Type B pancreatic cell (in vitro differentiated cells): ENCODE measurements at places on chromosomes 3 and 15. TPM values are rescaled to one million over a fixed set of nuclear protein-coding genes. Genes with fewer than 3 reads are reported as not detected.

DNA sequence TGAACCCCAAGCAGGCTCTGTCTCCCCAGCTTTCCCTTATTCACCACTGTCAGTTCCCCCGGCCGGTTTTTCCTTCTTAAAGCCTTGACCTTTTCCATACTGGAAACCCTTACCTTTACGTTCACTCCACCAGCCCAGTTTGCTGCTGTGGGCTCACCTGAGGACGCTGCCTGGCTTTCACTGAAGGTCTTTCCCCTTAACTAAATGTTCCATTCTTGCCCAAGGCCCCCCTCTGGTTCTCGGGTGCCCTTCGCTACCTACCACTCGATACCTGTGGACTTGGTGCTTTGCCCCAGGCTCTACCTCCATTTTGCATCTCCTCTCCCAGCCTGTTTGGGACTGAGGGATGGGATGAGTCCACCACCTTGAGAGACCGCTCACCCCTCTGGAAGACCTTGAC is 851 bp downstream of the AP2M1 start:
- no peak for DNase-seq

DNA sequence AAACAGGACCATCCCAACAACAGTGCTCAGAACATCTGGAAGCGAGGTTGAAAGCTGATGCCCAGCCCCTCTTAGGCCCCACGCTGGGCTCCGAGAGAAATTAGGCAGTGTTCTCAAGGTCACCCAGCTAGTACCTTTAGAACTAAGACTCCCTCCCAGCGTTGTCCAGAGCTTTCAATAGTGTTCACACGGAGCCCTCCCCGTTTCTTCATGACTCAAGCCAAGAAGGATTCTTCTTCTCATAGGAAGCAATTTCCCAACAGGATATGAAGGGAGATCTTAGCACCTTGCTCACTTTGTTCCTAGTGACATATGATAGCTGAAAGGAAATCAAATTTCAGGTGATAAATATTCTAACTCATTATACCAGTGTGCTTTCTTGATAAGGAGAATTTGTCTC is 244.2 kb upstream of the ST8SIA2 start:
- DNase-seq = no peak

GRCh38 chr3:167930453-167930852 is 165.3 kb downstream of the GOLIM4 start:
- no peak for DNase-seq

- DNase-seq = no peak
Observed at GRCh38 chr15:51680321-51680720, 982 bp upstream of the SCG3 start.

- DNase-seq = peak; percentile 77
Observed at GRCh38 chr3:42190701-42191442, 75.1 kb downstream of the CCK start.

- DNase-seq = no peak
Observed at GRCh38 chr3:139554628-139555027, 15.1 kb upstream of the RBP1 start.

GRCh38 chr15:37880009-37880834 is 54.2 kb upstream of the TMCO5A start:
- no peak for DNase-seq

DNA sequence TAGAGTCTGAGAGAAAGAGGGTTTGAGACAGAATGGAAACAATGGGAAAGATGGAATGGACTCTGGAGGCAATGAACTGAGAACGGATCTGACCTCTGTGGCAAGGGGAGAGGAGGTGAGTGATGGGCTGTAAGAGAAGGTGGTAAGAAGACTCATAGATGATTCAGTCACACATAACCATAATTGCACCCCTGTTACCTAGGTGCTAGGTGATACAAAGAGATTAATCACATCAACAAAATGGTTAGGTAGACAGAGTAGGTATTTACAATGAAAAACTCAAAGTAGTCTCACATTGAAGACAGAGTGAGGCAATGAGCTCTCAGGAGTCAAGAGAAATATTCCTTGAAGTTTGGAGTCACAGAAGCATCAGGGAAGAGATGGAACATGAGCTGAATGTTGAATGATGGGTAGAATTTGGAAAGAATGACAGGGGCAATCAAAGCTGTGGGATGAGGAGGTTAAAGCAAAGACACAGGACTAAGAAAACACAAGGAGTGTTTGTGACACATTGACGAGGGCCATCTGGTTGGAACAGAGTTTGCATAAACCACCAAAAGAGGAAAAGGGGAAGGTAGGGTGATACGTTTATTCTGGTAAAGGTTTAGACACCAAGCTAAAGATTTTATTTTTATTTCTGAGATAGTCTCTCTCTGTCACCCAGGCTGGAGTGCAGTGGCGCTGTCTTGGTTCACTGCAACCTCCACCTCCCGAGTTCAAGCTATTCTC is 32.7 kb downstream of the MME start:
- no peak for DNase-seq

DNA sequence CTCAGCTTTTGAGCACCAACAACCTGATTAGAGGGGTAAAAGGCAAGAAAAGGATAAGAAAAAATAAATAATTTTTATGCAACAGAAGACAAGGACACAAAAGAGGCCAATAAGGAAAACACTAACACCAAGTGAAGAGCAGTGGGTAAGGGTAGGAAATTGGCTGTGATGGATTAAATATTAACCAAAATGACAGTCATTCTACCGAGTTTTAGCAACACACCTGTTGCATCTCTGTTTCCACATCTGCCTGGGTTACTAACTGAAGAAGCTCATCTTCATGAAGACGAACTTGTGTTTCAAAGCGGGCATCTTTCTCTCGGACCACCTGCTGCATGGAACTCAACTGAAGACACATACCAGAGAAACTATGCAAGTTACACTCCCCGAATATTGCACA is 30.1 kb downstream of the GOLGB1 start:
- DNase-seq = no peak

- no peak for DNase-seq
Observed at GRCh38 chr15:45943240-45943639, 308.4 kb downstream of the SQOR start.

DNA sequence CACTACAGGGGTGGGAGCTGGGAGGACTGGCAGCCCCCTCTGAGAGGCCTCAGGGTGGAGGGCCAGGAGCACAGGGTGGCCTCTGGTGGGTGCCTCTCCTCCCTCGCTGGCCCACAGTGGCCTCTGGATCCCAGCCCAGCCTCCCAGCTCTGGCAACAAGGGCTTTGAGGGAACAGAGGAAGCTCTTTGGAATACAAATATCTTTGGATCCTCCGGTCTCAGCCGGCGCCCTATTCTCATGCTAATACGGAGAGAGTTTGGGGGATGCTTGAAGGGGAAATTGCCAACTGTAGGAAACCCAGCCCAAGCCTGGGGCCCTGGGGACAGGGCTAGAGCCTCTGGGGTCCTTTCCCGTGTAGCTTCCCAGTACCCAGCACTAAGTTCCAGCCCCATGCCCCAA is 33.4 kb upstream of the INSYN1 start:
- no peak for DNase-seq

DNA sequence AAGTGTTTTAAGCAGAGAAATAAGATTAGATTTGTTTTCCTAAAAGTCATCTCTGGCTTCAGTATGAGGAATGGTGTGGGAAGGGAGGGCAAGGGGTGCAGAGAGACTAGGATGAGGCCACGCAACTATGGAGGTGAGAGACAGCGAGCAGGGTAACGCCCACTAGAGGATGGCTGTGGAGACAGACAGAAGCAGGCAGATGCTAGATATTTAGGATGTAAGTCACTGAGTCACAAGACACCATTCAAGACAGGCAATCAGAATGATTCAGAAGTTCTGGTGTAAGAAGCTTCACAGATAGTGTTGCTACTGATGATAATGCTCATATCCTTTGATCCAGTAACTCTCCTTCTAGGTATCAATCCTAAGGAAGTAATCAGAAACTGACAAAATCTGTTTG is 19.1 kb downstream of the HSPBAP1 start:
- no peak for DNase-seq

- DNase-seq = no peak
Observed at GRCh38 chr3:184804801-184805200, 7.2 kb upstream of the VPS8 start.

GRCh38 chr15:64216730-64217428 is 54.1 kb upstream of the PPIB start:
- no peak for DNase-seq

DNA sequence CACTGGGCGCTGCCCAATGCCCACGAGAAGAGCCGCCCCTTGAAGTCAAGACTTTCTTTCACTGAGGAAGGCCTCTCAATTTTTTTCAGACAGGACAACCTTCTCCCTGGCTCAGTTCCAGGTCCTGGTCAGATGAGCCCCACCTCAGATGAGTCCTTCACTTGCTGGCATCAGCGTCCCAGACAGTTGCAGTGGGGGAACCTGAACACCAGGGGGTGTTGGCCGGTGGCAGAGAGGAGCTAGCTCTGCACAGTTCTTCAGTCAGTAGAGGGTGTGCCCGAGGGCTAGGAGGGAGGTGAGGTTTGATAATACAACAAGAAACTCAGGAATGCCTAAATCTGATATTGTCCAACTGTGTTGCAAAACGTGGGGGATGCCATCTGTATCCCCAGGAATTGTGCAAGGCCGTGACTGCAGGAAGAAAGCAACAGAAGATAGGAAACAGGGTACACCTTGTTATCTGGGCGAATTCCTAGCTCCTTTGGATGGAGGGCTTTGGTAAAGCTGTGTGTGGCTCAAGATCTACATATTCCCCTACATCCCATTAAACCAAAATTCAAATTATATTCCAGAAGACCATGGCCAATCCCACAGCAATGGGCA is 34.3 kb downstream of the CCR3 start:
- DNase-seq = no peak

- no peak for DNase-seq
Observed at GRCh38 chr3:45986303-45986982, 9.2 kb downstream of the FYCO1 start.

- DNase-seq = no peak
Observed at GRCh38 chr3:27253831-27254230, 115.4 kb downstream of the NEK10 start.

GRCh38 chr3:154781595-154781994 is 298.5 kb upstream of the MME start:
- DNase-seq = no peak

DNA sequence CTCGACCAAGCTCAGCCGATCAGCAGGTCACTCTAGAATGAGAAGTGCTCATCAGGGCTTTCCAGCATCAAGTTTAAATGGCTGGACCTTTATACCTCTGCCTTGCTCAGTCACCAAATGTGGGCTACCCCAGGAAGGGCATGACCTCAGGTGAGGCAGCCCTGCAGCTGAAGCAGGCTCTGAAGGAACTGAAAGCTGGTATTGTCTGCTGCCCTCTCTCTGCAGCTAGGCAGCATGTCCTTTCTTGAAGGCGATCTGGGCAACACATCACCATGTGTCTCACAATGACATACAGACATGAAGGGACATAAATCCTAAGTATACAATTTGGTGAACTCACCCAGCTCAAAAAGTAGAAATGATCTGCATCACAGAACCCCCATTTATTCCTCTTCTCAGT is 38.7 kb upstream of the ARID3B start:
- DNase-seq = no peak

DNA sequence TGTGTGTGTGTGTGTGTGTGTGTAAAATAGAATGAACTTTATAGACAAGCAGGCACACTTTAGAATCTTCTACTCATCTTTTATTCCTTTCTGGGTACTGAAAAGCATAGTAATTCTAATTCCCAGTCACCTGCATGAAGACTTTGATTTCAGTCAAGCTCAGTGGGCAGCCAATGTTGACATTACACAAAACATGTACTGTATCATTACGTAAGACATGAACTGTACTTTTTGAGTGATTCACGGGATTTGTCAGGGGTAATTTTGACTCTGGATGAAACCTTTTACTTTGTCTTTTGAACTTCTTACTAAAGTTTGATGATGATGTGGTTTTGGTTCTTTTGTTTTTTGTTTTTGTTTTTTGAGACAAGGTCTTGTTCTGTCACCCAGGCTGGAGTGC is 38.8 kb downstream of the PTPRG start:
- DNase-seq = no peak

DNA sequence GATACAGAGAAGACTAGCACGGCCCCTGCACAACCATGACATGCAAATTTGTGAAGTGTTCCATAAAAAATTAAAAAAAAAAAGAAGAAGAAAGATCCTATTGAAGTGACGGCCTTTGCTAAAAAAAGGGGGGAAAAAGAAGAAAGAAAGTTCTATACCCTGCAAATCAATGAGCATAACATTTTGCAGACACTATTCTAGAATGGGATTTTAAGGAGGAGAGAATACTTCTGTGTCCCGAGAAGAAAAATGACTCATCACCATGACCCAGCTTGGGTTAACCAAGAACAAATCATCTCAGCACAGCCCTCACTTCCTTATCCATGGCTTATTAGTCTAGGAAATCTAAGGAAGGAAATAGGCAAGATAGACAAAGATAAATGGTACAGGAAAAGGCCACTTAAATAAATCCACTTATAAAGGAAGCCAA is 7.4 kb upstream of the SH3BP5 start:
- DNase-seq = no peak

DNA sequence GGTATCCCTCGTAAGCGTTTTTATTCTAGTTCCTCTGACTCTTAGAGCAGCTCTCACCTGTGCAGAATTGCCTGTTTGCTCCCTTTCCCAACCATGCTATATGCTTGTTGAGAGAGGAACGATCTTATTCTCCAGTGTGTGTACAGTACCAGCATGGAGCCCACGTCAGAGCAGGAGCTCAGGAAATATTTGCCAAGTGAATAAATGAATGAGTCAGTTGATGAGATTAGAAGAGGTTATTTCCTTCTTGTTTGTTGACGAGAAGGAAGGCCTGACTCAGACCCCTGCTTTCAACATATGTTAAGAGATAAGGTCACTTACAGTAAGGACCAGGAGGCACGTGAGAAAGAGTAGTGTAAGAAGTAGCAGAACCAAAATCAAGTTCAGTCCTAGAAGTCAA is 106.3 kb upstream of the ABHD17C start:
- DNase-seq = no peak

DNA sequence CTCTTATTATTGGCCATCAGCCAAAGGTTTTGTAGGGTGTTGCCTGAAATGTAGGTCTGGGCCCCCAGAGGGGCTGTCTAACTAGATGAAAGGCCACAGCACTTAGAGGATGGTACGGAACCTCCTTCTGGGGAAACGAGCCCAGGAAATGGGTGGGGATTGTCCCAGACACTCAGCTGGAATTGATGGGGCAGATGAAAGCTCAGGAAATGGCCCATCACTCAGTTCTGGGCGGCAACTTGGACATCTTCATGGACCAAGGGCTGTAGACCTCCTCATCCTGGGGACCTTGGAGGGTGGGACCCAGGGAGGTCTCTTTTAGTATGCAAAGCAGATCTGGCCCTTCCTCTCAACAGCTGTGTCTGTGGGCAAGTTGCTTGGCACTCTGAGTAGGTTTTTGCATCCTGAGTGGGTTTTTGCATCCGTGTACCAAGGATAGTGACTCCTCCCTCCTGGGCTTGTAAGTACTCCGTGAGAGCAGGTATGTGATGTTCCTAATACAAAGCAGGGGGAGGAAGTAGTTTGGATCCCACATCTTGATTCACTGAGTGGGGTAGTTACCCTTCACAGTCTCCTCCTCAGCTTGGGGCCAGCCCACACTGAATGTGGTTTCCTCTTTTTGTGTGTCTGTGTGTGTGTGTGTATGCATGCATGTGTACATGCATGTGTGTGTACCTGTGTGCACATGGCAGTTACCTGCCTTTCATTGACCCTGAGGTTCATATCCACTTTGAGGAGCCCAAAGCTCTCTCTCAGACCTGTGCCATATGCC is 292.0 kb downstream of the RPLP1 start:
- DNase-seq = no peak

The CDCP1 gene
- total RNA-seq = 26.3 and 82.5 TPM in 2 replicates

The CORO2B gene
- 1.6 and 3.9 TPM in 2 replicates for total RNA-seq

The NR1I2 gene
- total RNA-seq = 0.65 and 1.4 TPM in 2 replicates

The APOD gene
- total RNA-seq = 0.57 and 1.6 TPM in 2 replicates

The GNB5 gene
- 12.6 and 19.9 TPM in 2 replicates for total RNA-seq

The NECTIN3 gene
- 56.1 and 57.3 TPM in 2 replicates for total RNA-seq

The UQCRC1 gene
- 273 and 324 TPM in 2 replicates for total RNA-seq

The FOXP1 gene
- 113 and 127 TPM in 2 replicates for total RNA-seq

The FAM107A gene
- total RNA-seq = 2.9 and 4.5 TPM in 2 replicates

The APEH gene
- total RNA-seq = 141 and 145 TPM in 2 replicates

The AADACL2 gene
- total RNA-seq = 11.7 and 43.6 TPM in 2 replicates

The GRM2 gene
- total RNA-seq = 0.29 and 0.58 TPM in 2 replicates
